ENCODE measurements at places on chromosomes 12 and 14.
A peak's percentile ranks its signal among the peaks of the same experiment; 100 is the strongest.

DNA sequence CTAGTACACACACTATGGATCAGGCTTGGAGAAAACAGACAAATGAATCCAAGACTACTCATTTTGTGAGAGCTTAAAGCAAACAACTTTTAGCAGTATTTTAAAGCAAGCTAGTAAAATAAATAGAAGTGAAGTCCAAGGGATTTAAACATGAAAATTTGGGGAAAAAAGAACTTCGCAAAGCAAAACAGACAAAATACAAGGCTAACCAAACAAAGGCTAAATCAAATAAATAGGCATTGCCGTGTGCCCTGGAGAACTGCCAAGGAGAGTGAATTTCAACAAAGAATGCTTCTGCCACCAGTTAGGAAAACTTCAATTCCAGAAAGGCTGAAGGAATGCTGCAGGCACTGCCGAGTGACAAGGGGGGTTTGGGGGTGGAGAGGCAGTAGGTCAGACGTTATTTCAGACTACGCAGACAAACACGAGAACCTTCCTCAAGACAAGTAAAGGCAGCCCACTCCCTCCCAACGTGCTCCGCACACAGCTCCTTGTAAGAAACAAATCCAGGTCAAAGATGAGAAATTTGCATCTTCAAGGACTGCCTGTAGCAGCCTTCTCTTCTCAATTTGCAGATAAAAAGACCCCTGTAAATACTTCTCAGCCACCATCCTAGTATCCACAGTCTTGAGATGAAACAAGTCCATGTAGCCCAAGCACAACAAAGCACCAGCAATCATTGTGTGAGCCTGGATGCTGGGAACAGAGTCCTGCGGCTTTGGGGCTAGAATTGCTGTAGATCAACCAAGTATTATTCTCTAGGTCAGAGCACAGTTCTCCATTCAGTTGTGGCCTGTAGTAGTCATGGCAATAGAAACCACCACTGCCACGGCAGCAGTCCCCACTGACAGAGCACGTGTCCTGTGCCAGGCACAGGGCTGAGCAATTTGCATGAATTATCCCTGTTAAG lies 43.3 kb downstream of the EFCAB11 start:
- no peak for DNase-seq

DNA sequence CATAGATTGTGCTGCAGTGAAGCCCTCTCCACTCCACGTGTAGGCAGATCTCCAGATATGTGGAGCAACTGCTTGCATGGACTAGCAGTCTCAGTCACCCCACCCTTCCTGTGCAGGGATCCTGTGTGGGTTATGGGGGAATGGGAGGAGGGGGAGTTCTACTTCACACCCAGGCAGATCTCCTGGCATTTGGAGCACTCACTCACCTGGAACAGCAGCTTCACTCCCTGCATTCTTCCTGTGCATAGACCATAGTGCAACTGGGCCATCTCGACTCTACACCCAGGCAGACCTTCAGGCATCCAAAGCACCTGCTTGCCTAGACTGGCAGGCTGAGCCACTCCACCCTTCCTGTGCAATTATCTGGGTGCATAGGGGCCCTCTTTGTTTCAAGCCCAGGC lies 96.0 kb upstream of the PCED1B start:
- no peak for DNase-seq

DNA sequence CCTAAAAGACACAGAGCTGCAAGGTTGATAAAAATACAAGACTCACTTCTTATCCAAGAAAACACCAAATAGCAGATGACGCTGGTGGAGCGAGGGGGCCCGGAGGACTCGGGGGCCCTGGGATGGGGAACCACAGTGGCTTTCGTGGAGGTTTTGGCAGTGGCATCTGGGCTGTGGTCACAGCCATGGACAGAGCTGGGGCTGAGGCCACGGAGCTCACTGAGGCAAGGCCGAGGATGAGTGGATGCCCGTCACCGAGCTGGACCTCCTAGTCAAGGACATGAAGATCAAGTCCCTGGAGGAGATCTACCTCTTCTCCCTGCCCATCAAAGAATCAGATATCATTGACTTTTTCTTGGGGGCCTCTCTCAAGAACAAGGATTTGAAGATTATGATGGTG lies 117.2 kb downstream of the PTPRO start:
- DNase-seq, result no peak

- no peak for DNase-seq
These were observed 110.2 kb downstream of the RASSF9 start for GRCh38 chr12:85725991-85726390.

GRCh38 chr14:90567191-90567590 lies 170.4 kb downstream of the CALM1 start:
- DNase-seq, result no peak

- DNase-seq, result peak; percentile 49
These were observed at the start of gene ELK3 for GRCh38 chr12:96193725-96194575. Gene ELK3, plus strand, starts transcription at chr12:96194375.

Measured in A172 (cell line).